Effector memory CD4-positive, alpha-beta T cell (primary cell): ENCODE measurements at places on chromosomes 1 and 21.
A peak's percentile ranks its signal among the peaks of the same experiment; 100 is the strongest.

DNA sequence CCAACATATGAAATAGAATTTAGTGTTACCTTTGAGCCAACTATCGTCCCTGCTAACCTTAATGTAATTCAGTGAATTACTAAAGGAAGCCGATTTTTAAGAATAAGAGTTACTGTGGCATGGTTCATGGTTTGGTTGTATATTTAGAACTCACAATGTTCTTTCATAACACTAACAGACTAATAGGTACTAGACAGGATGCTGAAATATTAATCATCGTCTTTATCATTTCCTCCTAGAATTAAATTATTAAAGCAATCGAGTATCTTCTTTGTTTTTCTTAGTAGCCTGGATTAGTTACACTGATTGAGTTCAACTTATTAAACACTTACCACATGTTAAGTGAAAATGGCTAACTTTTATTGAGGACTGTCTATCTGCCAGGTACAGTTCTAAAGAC is 47.7 kb downstream of the TARBP1 start:
- DNase-seq, result no peak

- no peak for DNase-seq
These were observed 39.5 kb downstream of the GATAD2B start for GRCh38 chr1:153883223-153883622.

- DNase-seq, result no peak
These were observed 4.5 kb downstream of the FBXO2 start for GRCh38 chr1:11649624-11650330.

DNA sequence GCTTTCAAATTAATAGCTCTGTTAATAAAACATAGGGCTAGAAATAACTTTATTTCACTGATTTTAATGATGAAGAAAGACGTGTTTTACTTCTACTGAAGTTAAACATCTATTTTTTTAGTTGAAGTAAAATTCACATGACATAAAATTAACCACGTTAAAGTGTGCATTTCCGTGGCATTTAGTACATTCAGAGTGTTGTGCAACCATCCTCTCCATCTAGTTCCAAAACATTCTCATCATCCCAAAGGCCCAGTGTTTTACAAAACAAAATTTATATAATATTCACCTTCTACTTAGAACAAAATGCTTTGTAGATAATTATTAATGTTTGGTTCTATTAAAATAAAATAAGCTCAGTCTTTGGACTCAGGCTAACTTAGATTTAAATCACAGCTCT is 108.5 kb upstream of the GNG12 start:
- no peak for DNase-seq

DNA sequence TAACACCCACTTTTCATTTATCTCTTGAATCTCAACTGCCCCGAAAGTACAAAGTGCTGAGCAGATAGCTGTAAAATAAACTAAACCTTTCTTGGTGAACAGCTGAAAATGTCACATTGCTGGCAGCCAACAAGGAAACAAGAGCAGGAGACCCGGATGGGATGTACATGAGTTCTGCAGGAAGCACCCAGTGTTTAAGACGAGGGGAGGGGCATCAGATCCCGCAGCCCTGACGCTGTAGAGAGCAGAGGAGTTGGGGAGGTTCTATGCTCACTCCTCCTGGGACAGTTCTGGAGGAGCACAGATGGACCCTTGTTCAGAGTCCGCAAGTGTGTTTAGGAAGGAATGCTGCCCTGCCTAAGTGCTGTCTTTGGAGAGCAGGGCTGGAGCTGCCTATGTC is 32.0 kb upstream of the EPHA8 start:
- DNase-seq, result no peak

DNA sequence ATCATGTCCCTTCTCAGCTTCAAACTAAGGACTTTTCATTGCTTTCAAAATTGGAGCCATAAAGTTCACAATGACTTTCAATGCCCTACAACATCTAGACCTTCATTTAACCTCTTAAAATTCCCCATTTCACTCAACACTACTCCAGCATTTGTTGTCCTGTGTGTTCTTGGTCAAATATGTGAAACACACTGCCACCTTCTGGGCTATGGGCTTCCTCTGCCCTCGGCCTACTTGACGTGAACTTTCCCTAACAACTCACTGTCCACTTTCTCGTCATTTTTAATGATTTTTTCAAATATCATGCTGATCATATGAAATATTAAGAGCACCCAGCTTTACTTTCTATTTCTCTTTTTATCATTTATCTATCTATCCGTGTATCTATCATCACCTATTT is 2018.4 kb downstream of the NCAM2 start:
- DNase-seq, result no peak

GRCh38 chr1:6638226-6638625 is 13.6 kb downstream of the THAP3 start:
- DNase-seq, result no peak

GRCh38 chr1:173084292-173084691 is 33.6 kb upstream of the TNFSF18 start:
- no peak for DNase-seq

DNA sequence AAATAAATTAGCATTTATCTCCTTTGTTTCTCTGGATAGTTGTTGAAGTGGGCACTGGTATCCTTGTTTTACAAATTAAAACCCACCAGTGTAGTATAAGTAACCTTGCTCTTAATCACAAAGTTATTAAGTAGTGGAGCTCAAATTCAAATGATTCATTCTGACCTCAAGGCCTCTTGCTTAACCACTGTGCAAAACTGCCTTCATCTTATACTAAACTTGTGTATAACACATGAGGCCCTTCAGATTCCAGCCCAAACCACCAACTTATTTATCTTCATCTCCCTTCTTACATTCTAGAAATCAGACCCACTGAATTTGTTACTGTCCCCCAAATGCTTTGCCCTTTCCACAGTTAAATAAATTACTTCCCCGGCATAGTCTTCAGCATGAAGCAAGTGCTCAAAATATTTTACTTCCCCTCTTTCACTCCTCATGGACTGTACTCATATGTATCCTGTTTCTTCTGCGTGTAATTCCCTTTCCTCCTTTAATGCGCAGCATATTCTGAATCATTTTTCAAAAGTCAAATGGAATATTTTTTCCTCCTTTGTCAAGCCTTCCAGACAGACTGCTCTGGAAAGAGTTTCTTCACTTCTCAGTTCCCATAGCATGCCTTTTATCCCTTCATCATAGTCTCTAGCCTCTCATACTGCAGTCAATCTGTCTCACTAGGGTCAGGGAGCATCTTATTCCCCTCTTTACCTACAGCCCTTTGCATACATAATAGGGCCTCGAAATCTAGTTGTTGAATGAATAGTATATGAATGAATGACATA is 19.0 kb upstream of the DNASE2B start:
- DNase-seq, result no peak

- no peak for DNase-seq
These were observed 253.8 kb downstream of the LTN1 start for GRCh38 chr21:28738882-28739281.

GRCh38 chr1:111441573-111442192 is 7.4 kb downstream of the WDR77 start:
- peak; percentile 21 for DNase-seq

- no peak for DNase-seq
These were observed 78.4 kb downstream of the KIF14 start for GRCh38 chr1:200542162-200542561.

- DNase-seq, result no peak
These were observed 39.3 kb downstream of the TBX15 start for GRCh38 chr1:118948846-118949245.

- peak; percentile 10 for DNase-seq
These were observed 539 bp downstream of the CGN start for GRCh38 chr1:151511636-151512215.

- no peak for DNase-seq
These were observed 69.9 kb downstream of the PGBD5 start for GRCh38 chr1:230356190-230356589.

- no peak for DNase-seq
These were observed 29.6 kb downstream of the ZCCHC17 start for GRCh38 chr1:31326461-31326860.
